AG04450 (cell line): ENCODE measurements at places on chromosomes 13 and 19.

DNA sequence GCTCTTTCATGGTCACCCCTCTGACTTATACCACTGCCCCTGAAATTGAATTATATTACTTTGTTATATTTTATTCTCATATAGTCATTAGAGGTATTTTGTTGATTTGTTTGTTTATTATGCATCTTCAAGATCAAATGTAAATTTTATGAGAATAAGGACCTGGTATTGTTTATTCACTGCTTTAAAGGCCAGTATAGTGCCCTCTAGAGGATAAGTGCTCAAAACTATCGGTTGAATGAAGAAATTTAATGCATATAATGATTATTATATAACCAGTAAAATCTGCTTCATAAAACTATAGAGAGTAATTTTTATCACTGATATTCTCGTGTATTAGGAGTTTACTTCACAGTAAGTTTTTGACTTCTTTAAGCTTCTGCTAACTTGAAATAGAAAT lies 1401.9 kb downstream of the SLITRK1 start:
- no peak for DNase-seq

GRCh38 chr19:4064496-4065260 lies 2.0 kb downstream of the ZBTB7A start:
- DNase-seq: no peak

- DNase-seq: no peak
Observed at GRCh38 chr19:58556622-58557220, 1.7 kb downstream of the UBE2M start.

DNA sequence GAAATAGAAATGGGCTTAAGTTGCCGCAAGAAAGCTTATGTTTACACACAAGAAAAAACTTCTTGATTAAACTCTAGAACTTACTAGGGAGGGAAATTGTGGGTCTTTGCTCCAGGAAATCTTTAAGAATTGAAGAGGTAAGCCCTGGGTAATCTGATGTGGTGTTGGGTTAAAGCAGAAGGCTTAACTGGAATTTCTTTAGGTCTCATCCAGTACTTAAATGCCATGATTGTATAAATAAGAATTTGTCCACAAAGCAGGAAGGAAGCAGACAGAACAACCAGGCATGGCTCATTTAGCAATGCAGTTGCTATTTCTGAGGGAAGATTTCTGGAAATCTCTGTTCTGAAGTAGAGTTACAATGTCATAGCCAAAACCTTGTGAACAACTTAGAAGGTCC lies 360.4 kb downstream of the KLF5 start:
- no peak for DNase-seq

DNA sequence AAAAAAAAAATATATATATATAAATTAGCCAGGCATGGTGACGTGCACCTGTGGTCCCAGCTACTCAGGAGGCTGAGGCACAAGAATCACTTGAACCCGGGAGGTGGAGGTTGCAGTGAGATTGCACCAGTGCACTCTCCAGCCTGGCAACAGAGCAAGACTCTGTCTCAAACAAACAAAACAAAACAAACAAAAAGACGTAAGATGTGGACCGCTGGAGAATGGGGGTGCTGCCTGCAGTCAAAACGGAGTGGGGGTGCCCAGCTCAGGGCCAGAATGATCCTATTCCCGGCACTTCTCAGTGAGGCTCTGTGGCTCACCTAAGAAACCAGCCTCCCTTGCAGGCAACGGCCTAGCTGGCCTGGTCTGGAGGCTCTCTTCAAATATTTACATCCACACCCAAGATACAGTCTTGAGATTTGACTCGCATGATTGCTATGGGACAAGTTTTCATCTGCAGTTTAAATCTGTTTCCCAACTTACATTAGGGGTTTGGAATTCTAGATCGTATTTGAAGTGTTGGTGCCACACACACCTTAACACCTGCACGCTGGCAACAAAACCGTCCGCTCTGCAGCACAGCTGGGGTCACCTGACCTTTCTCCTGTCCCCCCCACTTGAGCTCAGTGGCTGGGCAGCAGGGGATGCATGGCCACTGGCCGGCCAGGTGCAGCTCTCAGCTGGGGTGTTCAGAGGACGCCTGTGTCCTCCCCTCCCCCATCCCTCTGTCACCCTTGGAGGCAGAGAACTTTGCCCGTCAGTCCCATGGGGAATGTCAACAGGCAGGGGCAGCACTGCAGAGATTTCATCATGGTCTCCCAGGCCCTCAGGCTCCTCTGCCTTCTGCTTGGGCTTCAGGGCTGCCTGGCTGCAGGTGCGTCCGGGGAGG lies at the start of gene F7:
Gene F7, plus strand, starts transcription at position 760 of the 889 bp plus-strand sequence. Its CDS starts 51 bp downstream, at position 811.
- no peak for DNase-seq

DNA sequence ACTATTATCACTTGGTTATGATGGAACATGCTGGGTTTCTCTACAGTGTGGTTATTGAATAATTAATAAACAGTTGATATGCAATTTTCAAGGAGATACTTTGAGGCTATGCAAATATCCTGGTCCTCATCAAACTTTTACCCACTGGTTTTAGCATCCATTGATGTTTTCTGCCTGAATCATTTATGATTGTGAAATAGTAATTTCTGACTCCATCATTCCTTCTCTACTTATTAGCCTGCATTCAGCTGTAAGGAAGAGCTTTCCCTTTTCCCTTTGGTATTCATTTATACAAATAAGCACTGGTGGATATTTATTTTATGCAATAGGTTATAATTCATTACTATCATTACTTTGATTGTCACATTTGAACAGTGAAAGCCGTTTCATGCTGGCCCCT lies 13.9 kb upstream of the DNAJC15 start:
- no peak for DNase-seq

DNA sequence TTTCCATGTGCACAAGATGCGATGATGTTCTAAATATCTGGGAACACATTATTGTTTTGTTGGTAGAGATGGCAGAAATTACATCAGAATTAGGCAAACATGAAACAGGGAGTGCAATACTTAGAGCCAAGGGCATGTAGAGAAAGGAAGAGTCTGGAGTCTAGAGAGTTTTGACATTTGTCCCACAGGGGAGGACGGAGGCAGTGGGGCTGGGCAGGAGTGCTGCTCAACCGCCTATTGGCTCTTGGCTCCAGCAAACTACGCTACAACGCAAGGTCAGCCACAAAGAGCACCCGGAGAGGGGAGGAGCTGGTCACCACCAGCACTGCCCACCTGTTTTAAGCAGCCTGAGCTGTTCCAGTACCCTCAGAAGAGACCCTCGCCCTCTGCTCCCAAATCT lies 108.3 kb downstream of the ABCC4 start:
- DNase-seq: no peak

- DNase-seq: no peak
Observed at GRCh38 chr19:5149508-5149907, 180.6 kb downstream of the KDM4B start.

DNA sequence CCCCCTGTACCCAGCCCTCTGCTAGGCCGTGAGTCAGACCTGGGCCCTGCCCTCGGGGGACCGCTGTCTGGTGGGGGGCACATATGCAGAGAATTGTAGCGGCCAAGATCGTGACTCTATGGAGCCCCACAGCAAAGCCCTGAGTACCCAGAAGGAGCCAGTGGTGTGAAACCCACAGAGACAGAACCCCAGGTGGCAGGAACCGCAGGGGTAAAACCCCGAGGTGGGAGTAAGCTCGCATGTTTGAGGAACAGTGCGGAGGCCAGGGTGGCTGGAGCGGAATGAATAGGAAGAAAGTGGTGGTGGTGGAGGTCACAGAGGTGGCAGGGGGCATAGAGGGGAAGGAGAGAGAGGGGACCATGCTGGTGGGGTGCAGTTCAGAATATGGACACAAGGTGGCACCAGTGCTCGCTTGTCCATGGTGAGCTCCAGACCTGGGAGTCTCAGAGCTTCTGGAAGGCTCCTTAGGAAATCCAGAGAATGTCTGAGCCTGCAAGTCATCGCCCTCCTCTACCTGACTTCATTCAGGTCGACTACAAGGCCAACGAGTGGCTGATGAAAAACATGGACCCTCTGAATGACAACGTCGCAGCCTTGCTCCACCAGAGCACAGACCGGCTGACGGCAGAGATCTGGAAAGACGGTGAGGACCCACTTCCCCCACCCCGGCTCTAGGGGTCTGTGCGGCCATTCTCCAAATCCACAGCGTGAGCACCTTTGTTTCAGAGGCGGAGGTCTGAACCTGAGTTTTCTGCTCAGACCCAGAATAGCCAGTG lies 48.9 kb downstream of the MYH14 start:
- DNase-seq: no peak

DNA sequence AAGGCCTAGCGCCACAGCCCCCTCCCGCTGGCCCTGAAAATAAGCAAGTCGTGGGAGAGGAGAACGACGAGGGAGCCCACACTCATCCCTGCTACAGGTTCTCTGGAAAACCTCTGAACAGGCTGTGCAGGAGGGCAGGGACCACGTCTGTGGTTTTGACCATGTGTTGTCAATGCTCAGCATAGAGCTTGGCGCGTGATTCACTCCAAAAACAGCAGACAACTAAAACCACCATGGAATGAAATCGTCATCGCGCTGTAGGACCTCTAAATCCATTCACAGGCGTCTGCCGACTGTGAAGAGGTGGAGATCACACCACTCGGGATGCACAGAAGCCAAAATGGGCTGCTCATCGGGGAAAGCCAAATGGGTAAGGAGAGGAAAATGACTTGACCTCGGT lies 121.3 kb downstream of the COL4A1 start:
- DNase-seq: no peak

DNA sequence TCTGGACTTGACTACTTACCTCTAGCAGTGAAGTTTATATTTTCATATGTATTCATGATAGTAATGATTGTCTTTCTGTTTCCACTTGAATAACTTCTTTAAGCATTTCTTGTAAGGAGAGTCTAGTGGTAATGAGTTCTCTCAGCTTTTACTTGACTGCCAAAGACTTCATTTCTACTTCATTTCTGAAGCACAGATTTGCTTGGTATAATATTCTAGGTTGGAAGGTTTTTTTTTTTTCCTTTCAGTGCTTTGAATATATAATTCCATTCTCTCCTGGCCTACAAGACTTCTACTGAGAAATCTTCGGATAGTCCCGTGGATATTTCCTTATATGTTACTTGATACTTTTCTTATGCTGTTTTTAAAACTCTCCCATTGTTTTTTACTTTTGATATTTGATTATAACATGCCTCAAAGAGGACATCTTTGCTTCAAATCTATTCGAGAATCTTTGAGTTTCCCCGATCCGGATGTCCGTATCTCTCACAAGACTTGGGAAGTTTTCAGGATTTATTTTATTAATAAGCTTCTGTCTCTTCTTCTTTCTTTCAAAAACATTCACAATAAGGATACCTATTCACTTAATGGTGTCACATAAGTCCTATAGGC lies 1560.0 kb downstream of the PCDH9 start:
- no peak for DNase-seq

DNA sequence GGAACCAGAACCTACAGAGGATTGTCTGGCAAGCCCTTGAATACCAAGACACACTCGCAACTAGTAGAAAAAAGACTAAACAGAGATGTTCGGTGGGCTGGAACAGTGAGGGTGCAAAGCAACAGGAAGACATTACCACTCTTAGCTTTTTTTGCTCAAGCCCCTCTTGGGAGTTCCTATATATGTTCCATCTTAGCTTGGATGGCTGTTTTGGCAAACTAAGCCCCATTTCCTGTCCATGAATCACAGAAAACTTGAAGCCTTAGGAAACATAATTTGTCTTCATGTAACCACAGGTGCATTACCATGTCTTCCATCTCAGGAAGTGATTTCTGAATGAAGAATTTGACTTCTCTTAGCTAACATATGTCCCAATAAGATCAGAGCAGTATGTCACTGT lies 446.3 kb downstream of the OLFM4 start:
- no peak for DNase-seq

DNA sequence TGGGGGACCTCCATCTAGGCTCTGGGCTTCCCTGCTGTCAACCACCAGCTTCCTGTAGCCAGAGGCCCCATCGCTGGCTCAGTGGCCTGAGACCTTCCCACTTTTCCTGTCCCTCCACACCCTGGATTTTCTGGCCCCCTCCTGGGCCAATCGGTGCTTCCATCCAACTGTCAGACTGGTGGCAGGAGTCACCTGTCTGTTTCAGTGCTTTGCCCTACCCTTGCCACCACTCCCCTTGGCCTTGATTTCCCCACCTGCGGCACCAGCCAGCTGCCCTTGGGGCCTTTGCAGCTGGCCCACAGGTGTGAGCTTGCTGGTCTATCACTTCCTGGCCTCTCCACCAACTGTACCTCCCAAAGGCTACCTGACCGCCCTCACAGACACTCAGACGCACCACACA lies 12.5 kb downstream of the VSIG10L start:
- DNase-seq: no peak

GRCh38 chr19:29247471-29247870 lies 34.5 kb upstream of the UQCRFS1 start:
- no peak for DNase-seq

DNA sequence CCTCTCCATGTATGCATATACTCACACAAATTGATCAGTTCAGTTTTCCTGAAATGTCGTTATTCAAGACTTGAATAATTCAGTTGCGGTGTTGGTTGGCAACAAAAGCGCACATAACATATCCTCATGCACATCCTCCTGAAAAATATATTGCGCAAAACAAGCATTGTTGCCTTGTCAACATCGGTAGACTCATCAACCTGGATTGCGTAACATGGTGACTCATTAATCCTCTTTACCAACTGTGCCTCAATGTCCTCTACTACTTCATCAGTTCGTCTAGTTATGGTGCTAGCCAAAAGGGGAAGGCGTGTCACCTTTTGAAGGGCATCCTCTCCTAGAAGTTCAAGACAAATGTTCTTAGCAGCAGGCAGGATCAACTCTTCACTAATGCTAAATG lies 357.7 kb downstream of the LMO7 start:
- DNase-seq: no peak

DNA sequence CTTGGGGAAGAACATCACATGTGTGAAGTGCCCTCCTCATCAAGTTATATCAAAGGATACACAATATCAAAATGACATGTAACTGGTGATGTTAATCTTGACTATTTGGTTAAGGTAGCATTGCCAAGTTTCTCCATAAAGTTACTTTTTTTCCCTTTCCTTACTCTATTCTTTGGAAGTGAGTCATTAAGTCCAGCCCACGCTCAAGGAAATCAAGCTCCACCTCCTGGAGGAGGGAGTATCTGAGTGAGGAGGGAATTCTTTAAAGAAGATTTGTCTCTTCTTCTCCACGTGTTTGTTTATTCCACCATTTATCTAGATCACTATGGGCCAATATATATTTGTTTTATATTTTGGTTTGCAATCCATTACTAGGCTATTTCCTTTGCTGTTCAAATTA lies 33.6 kb upstream of the FNDC3A start:
- DNase-seq: peak; percentile 3

GRCh38 chr19:5032101-5032967 lies 63.4 kb downstream of the KDM4B start:
- no peak for DNase-seq

GRCh38 chr13:99971576-99972189 lies at the start of gene ZIC5:
Gene ZIC5, minus strand, starts transcription at chr13:99971767. Its CDS starts 164 bp downstream, at chr13:99971603.
- DNase-seq: no peak

- no peak for DNase-seq
Observed at GRCh38 chr19:46639358-46640182, 3.6 kb upstream of the GNG8 start.
